ENCODE measurements at places on chromosomes 5 and 9.

- DNase-seq = no peak
Measured at GRCh38 chr5:115186794-115187193, 17.1 kb upstream of the TRIM36 start.

DNA sequence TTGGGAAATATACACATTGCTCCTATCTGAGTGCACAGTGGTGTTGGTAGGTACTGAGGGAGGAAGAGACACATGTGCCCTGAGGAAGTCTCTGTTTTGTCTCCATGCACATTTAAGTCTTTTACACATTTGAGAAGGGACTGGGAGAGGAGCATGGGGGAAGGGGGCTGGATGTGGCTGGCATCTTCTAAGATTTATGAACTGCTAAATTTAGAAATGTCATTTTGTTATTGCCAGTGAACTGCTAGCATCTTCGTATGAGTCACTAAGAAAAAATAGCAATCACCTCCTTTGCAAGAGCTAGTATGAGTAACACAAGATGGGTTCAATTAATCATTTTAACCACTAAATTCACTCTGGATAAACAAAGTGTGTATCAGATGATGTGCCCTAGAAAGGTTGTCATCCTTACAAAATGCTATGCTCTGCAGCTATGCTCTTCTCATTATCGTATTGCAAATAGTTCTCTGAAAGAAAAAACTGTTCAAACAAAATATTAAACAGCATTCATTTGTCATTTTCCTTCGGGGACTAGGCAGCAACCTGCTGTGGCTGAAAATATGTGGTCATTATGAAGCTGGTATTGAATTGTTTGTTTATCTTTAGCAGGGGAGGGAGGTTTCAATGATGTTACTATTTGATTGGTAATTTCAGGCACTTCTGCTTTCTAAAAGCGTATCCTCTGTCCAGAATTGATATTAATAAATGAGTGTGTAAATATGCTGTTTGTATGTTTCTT is 236.5 kb downstream of the DMRTA1 start:
- DNase-seq = no peak

DNA sequence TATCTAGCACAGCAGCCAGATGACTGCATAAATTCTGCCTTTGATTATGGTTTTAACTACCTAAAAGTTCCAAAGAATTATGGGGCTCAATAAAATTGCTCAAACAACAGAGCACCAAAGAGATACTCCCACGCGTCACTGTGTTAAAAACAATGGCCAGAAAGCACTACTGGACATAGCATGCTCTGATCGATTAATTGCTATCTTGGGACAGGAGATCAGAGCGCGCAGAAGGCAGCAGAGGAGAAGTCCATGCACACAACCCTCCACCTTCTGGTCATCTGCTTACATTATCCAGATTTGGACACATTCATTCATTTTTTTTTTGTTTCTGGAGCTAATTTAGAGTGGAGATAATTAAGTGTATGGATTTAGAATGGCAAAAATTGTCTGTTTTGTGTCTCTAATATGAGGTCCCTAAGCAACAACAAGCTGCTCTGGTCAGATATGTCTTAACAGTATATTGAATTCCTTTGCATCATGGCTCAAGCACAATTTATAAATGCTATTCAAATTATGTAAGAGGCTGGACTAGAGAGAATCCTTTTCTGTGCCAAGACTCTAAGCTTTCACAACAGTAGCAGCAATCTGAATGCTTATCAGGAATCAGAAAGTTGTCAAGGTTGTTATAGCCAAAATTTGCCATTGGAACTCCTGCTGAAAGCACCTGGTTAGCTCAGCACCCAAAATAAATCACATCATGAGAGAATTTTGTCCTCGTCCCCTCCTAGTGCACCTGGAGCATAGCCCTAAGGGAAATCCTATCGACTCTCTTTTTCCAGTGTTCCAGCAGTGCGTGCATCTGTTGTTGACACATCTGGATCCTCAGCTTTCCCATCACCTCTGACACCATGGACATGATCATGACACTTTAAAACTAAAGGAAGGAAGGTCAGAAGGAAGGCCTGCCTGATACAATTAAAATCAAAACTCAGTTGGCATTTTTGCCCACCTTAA is 98.6 kb upstream of the HMHB1 start:
- DNase-seq = no peak

DNA sequence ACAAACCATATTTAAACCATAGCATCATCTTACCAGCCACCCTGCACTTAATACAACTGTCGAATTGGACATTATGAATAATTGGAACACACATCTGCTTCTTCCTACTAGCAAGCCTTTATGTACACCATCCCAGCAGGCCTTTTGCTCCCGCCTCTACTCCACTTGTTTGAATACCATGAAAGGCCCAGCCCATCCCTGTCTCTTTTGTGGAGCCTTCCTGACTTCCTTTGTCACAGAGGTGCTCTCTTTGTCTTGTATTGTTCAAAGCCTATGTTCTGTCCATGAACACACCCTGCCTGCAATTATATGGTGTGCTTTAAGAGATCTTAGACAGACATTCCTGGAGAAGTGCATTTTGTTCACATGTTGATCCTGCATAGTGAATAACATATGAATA is 465.7 kb downstream of the DIRAS2 start:
- no peak for DNase-seq

DNA sequence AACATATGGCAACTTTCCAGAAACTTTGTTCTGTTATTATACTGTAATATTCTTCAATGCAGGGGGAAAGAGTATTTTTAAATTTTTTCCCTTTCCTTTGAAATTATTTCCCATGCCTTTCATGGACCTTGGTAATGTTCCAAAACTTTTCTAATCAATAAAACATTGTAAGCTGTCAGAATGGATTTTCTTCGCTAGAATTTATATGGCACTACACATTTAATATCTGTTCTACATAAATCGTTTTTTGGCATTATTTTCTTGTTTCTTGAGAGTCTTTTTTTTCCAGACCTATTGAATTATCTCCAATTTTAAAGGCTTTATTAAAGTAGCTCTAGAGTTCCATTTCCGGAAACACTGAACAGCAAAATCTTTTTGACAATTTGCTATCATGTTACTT is 249.0 kb downstream of the TMEM167A start:
- DNase-seq = no peak
